ENCODE measurements at places on chromosomes 1 and 21. TPM values are rescaled to one million over a fixed set of nuclear protein-coding genes. Genes with fewer than 3 reads are reported as not detected.
A peak's percentile ranks its signal among the peaks of the same experiment; 100 is the strongest.

Gene C1orf74
- total RNA-seq, result 2.3 TPM

DNA sequence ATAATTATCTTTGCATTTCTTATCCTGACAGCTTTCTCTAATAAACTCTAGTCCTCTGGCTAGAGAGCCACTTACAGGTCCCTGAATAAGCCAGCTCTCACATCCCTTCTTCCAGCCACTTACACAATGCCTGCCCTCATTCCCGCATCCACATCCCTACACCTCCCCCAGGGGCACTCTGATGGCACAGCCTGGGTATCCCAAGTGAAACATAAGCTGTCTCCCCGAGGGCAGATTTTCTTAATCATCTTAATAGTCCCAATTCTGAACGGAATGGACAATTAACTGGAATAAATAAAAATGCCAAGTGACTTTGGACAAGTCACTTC lies 4.9 kb downstream of the RHOC start:
- DNase-seq, result no peak

Gene DSCAM
- not detected for total RNA-seq

- DNase-seq, result no peak
These were observed 2.9 kb upstream of the PSEN2 start for GRCh38 chr1:226867461-226868054.

DNA sequence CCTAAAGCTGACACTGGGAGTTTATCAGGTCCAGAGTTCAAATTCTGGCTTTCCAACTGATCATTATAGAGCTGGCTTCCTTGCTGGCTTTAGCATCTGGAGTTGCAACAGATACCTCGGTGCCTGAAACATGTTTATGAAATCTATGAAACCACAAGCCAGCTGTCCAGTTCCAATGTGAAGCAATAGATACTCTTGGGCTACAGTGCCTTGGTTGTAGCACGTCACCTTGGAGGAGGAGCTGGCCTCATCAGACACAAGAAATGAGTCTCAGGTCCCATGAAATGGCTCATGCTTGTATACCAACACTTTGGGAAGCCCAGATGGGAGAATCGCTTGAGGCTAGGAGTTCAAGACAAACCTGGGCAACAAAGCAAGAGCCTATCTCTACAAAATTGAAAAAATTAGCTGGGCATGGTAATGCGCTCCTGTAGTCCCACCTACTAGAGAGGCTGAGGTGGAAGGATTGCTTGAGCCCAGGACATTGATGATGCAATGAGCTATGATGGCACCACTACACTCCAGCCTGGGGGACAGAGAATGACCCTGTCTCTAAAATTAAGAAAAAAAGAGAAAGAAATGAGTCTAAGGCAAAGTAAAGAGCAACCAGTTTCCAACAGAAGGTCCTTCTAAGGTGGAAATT lies 132.5 kb upstream of the ZNF648 start:
- peak; percentile 86 for DNase-seq

Gene LMX1A
- not detected for total RNA-seq

Gene PGLYRP4
- total RNA-seq, result not detected

- no peak for DNase-seq
These were observed 4.8 kb downstream of the DNAI4 start for GRCh38 chr1:66919828-66920227.

Gene C1orf94
- not detected for total RNA-seq

- DNase-seq, result peak; percentile 92
These were observed 159.5 kb downstream of the SLC45A1 start for GRCh38 chr1:8477166-8477982.

DNA sequence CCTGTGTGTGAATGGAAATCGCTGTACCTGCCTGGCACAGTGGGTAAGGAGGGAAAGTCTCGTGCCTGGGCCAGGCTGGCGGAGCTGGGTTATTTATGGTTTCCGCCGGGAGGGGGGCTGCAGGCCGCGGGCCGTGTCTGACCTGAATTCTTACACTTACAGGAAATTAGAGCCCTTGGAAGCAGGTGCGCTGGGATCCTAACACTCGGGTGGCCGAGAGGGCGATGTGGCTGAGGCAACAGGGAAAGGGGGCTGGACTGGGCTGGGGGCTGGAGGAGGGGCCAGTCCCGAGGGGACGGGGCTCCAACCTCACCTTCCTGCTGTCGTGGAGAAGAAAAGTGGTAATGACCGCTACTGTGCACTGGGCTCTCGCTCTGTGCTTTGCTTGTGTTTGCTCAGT lies 109.4 kb upstream of the WNT4 start:
- no peak for DNase-seq

Gene SLC5A3
- total RNA-seq, result 10.8 TPM

DNA sequence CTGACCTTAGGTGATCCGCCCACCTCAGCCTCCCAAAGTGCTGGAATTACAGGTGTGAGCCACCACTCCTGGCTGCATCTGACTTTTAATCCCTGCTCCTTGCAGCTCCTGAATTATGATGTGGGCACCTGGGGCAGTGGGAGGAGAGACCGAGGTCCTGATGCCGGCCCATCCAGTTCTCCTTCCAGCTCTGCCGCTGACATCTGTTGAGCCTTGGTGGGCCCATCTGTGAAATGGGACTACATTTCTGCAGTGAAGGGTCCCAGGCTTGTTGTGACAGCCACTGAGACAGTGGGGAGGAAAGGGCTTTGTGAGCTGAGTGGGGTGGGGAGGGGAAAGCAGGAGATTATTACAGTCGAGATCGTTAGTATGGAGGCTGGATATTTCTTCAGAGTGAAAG lies 11.8 kb downstream of the PLA2G2F start:
- DNase-seq, result no peak

Gene IGSF3
- total RNA-seq, result 0.22 TPM

Gene NOC2L
- total RNA-seq, result 67.3 TPM

DNA sequence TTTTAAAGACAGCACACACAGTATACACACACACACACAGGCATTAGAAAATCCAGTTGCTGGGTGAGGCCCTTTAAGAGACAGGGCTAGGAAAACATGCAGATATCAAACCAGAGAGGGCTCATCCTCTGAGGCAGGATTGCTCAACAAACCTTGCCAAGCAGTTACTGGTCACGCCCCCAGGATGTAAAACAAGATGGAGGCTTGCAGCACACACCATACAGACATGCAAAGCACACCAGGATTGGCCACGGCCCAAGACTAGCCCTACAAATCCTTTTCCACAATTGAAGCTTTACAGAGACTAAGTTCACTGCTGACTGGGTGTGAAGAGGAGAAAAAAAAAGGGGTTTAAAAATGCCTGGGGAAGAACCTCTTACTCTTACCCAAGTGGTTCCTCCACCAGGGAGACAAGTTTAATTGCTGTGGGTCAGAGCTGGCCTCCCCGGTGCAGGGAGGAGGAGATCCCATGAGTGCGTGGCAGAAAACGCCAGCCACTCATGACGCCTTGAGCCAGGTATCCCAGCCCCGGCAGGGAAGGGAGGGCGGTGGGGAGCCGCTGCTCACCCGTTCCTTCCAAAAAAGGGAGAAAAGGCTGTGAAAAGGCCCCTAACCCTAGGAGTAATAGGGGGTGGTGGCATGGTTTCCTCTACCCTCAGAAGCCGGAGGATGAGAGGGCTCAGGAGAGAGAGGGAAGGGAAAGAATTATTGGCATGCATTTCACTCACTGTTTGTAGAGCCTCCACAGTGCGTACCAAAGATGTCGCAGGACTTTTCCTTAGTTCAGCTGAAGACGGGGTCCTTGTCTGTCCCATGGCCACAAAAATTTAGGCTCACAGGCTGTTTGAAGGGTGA lies 594.6 kb upstream of the ZP4 start:
- DNase-seq, result peak; percentile 73

Gene UBQLN4
- total RNA-seq, result 19.0 TPM

GRCh38 chr1:151277249-151277648 lies 4.8 kb upstream of the ZNF687 start:
- no peak for DNase-seq

DNA sequence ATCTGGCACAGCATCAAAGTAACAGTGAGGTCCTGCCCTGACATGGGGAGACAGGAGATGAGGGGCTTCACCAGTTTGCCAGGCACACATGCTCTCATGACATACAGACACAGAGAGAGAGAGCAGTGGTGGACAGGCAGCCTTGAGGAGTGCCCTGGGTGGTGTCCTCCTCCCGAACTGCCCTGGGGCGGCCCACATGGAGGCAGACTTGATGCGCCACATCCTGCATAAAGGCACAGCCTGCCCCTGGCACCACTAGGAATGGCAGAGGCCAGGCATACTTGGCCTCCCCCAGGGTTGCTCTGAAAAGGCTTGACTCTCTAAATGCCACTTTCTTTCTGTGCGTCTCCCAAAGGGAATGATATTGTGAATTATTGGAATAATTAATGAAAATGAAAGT lies 67.5 kb downstream of the SPAG17 start:
- DNase-seq, result no peak

All from GM23248 (cell line).